CMK (cell line): ENCODE measurements at places on chromosomes 4 and X.

- no peak for DNase-seq
These were observed 29.5 kb downstream of the ANTXR2 start for GRCh38 chr4:80043541-80043940.

GRCh38 chr4:176565049-176565448 lies 227.7 kb downstream of the VEGFC start:
- no peak for DNase-seq

GRCh38 chr4:129403848-129404247 lies 307.9 kb downstream of the C4orf33 start:
- no peak for DNase-seq

DNA sequence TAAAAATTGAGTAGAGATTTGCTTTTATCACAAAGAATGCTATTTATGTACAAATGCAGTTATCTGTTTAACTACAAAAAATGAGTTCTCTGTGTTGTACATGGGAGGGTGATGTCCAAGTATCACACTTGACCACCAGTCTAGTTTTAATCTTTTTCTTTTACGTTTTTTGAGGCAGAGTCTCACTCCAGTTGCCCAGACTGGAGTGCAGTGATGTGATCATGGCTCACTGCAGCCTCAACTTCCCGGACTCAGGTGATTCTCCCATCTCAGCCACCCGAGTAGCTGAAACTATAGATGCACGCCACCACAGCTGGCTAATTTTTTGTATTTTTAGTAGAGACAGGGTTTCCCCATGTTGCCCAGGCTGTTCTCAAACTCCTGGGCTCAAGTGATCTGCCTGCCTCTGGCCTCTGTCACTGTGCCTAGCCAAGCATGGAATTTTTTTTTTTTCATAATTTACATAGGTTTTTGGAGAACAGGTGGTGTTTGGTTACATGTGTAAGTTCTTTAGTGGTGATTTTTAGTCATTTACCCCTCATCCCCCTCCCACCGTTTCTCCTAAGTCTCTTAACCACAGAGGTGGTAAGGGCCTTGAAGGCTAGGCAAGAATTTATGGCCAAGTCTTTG lies 47.9 kb upstream of the RPA4 start:
- no peak for DNase-seq

GRCh38 chr4:173404296-173404865 lies 5.5 kb upstream of the SCRG1 start:
- DNase-seq, result no peak

DNA sequence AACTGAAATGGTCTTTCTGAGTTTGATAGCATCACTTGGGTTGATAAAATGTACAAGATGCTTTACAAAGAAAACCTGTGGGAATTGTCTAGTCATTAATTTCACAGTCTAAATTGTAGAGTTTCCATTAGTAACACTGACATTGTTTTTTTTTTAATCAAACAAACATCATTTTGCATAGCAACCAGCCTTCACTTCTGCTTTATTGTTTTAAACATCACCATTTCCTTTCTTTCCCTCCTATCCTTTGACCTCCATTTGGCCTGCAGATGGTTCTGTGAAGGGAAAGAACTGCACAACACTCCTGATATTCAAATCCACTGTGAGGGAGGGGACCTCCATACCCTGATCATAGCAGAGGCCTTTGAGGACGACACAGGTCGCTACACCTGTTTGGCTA lies 171.1 kb downstream of the PALLD start:
- DNase-seq, result no peak

GRCh38 chr4:88818631-88819470 lies 121.2 kb upstream of the NAP1L5 start:
- DNase-seq, result no peak

DNA sequence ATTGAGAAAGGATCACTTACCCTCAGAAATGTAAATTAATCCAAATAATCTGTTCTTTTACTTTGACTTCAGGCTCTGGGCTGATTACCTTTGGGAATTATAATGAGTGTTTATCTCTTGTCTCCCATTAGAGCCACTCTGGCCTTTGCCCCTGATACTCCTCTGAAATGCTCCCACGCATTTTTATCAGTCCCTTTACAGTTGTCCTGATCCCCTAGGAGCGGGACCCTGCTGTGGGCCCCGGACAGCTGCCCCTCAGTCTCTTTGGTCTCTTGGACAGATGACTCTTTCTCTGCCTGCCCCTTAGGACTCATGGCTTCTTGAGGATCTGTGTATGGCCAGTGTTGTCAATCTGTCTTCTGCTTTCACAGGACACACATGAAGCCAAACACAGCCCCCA lies 1.0 kb upstream of the TRIM75 start:
- DNase-seq, result no peak

GRCh38 chr4:8775121-8775520 lies 96.5 kb downstream of the HMX1 start:
- no peak for DNase-seq

GRCh38 chr4:189826657-189827056 lies 114.0 kb upstream of the FRG1 start:
- no peak for DNase-seq

DNA sequence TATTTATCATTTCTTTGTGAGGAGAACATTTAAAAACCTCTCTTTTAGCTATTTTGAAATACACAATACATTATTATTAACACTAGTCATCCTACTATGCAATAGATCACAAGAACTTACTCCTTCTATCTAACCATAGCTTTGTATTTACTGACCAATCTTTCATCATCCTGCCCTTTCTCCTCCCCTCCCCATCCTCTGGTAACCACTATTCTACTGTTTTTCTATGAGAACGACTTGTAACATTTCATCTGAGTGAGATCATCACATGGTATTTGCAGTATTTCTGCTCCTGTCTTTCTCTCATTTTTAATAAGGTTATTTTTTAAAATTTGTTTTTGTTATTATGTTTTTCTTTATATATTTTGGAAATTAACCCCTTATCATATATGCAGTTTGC lies 331.8 kb downstream of the TEX13C start:
- DNase-seq, result no peak

DNA sequence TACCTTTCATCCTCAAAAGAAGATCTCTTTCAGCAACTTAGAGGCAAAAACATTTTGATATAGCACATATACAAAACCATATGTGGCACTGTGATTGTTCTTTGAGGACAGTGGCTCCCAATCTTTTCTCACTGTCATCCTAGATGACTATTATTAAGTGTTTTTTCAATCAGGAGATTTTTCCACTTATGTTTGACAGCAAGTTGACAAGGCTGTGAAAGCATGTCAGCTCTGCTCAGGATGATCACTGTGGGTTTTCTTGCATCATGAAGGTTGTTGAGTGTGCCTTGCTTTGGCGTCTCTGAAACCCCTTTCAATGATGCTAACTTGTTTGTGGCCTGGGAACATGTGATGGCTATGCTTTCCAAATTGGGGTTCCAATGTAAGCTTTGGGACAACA lies 20.2 kb upstream of the NSUN7 start:
- no peak for DNase-seq

DNA sequence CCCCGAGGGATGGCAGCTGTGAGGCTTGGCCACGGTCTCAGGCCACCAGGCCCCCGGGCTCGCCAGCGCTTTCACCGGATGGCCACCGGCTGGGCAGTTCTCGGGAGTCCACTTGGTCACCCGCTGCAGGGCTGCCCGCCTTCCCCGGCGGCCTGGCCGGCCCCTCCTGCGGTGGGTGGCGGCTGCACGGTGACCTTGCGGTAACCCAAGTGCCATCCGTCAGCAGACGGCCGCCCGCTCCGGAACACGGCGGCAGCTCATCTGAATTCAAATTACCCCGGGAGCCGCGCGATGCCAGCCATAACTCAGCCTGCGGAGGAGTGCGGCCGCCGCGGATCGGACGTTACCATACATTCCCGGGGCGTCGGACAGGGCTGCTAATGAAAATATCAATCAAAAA lies 60.7 kb downstream of the FAM53A start:
- no peak for DNase-seq

DNA sequence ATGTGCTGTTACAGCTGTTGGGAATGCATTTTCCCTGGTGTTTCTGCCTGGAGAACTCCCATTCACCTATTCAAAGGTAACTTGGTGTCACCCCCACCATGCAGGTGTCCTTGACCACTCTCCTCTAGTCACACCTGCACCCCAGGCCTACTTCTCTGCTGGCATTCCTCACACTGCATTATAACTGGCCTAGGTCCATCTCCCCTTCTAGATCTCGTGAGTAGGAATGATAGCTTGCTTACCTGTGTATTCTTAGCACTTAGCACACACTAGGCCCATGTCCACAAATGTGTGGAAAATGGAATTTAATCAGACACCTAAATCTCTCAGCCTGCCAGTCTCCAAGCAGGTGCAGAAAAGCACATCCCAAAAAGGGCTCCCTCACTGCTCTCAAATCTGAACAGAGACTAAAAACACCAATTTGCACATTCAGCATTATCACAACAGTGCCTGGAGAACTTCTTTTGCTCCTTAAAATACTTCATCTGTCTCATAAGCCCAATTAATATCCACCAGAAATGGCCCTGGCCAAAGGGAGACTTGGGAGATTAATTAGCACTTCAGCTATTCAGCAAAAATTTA lies 18.3 kb downstream of the SCD5 start:
- no peak for DNase-seq

- no peak for DNase-seq
These were observed 131.0 kb upstream of the HUWE1 start for GRCh38 chrX:53817548-53817947.

DNA sequence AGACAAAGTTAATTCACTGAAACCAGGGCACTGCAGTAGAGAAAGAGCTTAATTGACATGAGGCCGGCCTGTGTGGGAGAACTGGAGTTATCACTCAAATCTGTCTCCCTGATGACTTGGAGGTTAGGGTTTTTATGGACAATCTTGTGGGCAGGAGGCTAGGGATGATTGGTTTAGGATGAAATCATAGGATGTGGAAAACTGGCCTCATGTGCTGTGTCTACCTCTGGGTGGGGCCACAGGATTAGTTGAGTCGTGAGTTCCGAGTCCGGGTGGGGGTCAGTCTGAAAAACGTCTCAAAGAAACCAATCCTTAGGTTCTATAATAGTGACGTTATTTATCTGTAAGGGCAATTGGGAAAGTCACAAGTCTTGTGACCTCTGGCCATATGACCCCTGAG lies 68.1 kb downstream of the UCHL1 start:
- no peak for DNase-seq

DNA sequence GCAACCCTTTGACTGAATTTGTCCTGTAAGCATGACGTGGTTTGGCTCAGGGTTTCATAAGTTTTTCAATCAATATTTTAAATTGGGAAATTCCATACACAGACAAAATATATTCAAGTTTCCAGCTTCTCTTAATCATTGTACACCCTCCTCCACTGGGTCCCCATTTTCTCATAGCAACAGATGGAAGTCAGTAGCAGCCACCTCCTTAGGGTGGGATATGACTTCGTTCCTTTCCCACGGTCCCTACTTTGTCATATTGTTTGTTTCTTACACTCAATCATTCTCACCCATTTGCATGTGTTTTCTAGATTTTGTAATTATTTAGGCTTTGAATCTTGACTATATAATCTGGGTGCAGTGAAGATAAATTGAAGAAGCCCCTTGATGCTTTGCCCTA lies 664.5 kb upstream of the IGFBP7 start:
- DNase-seq, result no peak

GRCh38 chr4:184485279-184485678 lies 10.9 kb upstream of the IRF2 start:
- no peak for DNase-seq

DNA sequence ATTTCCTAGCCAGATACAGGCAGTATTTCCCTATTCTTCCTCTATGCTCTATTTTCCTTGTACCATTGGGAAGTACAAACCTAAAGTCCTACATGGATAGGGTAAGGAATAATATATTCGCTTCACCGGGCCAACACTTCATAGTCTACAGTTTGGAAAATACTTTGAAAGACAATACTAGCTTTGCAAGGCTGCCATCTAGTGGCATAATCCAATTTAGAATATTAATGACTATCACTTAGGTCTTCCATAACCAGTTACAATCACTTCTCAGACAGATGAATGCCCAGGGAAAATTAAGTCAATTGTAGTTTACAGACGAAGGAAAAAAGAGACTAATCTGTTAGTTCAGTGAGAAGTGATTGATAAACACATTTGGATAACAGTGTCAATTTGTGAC lies 141.0 kb upstream of the FAM47C start:
- DNase-seq, result no peak

DNA sequence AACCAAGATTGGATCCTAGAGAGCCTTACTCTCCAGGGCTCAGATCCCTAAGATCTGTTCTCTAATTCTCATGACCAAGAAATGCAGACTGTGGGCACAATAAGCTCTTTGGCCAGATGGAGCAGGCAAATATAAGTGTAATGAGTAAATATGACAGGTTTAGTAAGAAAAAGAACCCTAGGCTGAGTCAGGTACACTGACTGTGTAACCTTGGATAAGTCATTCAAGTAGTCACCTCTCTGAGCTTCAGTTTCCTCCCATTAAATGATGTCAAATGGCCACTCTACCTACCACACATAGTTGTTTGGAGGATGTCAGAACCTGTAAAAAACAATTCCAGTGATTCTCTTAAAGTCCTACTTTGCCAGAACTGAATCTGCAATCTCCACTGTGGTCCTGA lies 8.3 kb upstream of the EDA start:
- no peak for DNase-seq

- DNase-seq, result no peak
These were observed 133.8 kb upstream of the UGT8 start for GRCh38 chr4:114464726-114465272.

DNA sequence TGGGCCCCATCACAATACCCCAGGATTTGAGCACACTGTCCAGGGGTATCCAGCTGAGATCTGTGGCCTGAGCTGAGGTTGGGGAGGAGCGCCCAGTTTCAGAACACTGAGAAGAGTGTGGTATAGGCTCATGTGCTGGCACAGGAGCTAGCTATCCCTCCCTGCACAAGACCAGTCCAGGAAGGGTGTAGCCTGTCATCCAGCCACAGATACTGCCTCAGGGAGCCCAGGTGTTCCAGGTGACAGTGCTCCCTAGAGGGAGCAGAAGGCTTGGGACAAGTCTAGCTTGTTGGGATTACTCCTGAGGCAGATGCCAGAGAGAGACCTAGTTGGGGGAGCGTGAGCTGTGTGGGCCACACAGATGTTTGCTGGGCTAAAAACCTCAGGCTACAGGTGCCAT lies 79.6 kb upstream of the GLRA2 start:
- no peak for DNase-seq

DNA sequence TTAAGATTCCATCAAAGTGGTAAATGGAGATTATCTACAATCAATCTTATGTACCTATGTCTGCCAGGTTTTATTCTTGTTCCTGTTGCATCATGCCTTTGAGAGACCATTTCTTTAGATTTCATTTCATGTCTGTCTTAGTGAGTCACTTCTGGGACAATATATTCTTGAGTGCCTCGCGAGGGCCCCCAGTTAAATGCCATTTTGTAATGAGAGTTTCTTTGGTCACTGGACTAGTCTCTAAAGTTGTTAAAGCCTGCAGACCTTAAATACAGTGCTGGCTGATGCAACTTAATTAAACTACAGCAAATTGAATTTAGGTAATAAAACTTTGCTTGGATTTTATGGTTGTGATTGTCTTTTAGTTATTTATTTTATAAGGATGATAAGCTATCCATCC lies 87.2 kb upstream of the PITX2 start:
- no peak for DNase-seq

- DNase-seq, result no peak
These were observed 2.3 kb downstream of the SPATA4 start for GRCh38 chr4:176193126-176193525.

GRCh38 chr4:183388021-183388420 lies 56.4 kb upstream of the CDKN2AIP start:
- DNase-seq, result no peak
